ENCODE measurements at places on chromosomes 12 and 14. TPM values are rescaled to one million over a fixed set of nuclear protein-coding genes. Genes with fewer than 3 reads are reported as not detected.

DAO gene
- total RNA-seq = not detected

KCNK10 gene
- total RNA-seq = not detected

RILPL2 gene
- 35.2 TPM for total RNA-seq

COL2A1 gene
- total RNA-seq = not detected

POTEM gene
- total RNA-seq = not detected

CEBPE gene
- total RNA-seq = not detected

CFAP251 gene
- total RNA-seq = 8.7 TPM

WNT1 gene
- total RNA-seq = not detected

OR6C2 gene
- total RNA-seq = not detected

C3AR1 gene
- 0.40 TPM for total RNA-seq

SPRYD4 gene
- total RNA-seq = 1.6 TPM

AKAP6 gene
- total RNA-seq = 9.1 TPM

KRT82 gene
- not detected for total RNA-seq

TUNAR gene
- not detected for total RNA-seq

All from aortic smooth muscle cell (primary cell).